HEK293T (cell line): ENCODE measurements at places on chromosomes 3 and 15.

- no peak for DNase-seq
These were observed 855 bp upstream of the ABHD5 start for GRCh38 chr3:43689766-43690399.

- DNase-seq: peak; percentile 26
These were observed 3.6 kb downstream of the CTNNB1 start for GRCh38 chr3:41202834-41203345.

GRCh38 chr3:72489901-72490300, 358.3 kb downstream of the SHQ1 start:
- no peak for DNase-seq

DNA sequence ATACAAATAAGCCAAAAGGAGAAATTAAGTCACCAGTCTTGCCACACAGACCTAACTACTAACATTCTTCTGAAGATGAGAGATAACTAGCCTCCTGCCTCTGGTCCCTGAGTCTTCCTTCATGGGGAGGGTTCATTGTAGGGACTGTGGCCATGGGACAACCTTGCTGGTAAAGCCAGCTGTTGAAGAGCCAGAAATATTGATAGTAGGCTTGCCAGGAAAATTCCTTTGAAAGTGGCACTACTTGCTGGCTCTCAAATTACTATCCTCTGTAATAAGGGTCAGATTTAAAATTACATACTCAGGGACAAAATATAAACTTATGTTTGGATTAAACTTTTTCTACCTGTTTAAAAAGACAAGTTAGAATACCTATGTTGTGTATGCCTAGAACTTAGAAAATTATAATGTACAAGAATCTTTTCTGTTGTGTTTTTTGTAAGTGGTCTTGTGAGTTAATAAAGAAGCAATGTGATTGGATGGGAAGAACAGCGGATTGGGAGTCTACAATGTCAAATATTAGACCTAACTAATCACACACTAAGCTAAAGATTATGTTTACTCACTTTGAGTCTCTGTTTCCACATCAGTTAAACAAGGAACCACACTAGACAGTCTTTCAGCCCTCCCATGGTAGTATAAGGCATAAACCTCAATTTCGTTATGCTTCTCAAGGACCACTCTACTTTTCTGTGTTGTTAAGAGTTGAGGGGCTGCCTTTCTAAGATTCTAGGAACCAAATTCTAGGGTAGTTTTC, 60.0 kb upstream of the TRIM71 start:
- DNase-seq: no peak
